B cell (primary cell): ENCODE measurements at places on chromosomes 7 and 10.

DNA sequence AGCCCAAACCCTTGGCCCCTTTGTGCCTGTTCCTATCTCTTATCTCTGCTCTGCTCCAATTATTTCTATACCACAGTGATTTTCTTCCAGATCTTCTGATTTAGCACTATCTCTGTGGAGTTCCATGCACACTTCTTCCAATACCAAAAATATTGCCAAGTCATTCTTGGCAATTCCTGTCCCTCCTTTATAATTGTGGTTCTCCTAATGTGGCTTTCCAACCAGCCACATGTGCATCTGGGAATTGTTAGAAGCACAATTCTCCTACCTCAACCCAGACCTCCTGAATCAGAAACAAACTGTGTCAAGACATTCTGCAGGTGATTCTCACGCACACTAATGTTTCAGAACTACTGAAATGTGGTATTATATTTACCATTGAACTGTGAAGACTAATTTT is 447.8 kb upstream of the IGFBP3 start:
- DNase-seq, result no peak

- DNase-seq, result no peak
These were observed 120.4 kb downstream of the EMX2 start for GRCh38 chr10:117662751-117663540.

DNA sequence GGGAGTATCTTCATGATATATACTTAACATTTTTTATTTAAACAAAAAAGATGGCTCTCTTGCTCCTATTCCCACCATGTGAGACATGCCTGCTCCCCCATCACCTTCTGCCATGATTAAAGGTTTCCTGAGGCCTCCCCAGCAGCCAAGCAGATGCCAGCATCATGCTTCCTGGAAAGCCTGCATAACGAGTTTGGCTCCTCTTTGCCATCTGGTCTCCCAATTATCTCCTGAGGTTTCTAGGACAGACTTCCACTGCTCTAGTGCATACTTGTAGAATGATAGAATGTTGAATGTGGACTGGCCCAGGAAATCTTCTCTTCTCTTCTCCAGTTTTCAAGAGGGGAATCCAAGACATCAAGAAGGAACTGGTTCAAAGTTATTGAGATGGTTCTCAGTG is 45.9 kb upstream of the ELAPOR2 start:
- DNase-seq, result no peak

- no peak for DNase-seq
These were observed 18.2 kb downstream of the DNAJC12 start for GRCh38 chr10:67819768-67820204.

DNA sequence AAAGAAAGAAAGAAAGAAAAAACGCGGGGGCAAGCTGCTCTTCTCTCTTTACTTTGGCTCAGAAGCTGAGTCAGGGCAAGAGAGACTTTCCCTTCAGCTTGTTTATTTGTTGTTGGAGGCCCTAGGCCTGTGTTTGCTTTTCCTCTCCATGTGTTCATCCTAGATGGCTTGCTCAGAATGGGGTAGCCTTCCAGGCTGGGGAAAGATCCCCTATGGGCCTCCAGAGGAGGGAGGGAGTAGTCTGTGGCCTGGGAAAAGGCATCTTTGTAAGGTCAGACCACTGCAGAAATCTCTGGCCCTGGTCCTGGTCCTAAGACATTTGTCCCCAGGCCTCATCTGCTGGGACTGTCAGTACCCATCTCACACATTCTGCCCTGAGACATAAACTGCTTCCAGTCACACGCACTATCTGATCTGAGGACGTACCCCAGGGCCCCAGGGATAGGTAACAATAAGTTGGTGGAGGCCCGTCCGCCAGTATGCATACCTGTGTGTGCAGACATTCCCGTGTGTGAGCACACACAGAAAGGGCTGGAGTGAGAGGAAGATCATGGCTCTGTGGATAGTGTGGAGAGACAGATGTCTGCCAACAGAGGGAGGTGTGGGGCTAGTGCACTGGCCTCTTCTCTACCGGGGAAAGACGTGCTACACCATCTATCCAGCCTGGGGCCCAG is 4.9 kb upstream of the SCD start:
- peak; percentile 45 for DNase-seq

- no peak for DNase-seq
These were observed 30.0 kb downstream of the TMEM26 start for GRCh38 chr10:61423178-61423577.

DNA sequence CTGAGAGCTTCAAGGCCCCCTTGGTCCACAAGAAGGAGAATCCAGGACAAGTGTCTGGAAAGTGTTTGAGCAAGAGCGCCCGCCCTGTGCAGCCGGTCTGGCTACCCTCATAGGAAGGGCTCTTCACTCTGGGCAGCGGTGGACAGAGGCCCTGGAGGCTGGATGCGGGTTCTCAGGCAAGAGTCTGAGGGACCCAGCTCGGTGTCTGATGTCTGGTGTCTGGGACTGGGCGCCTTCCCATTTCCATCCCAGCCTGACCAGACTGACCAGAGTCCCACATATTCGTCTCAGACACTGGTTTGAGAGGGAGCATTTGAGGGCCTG is 59.8 kb downstream of the HK1 start:
- DNase-seq, result no peak

- no peak for DNase-seq
These were observed 47.2 kb upstream of the RHEB start for GRCh38 chr7:151566897-151567320.

GRCh38 chr7:88040694-88041093 is 106.6 kb downstream of the ADAM22 start:
- no peak for DNase-seq

DNA sequence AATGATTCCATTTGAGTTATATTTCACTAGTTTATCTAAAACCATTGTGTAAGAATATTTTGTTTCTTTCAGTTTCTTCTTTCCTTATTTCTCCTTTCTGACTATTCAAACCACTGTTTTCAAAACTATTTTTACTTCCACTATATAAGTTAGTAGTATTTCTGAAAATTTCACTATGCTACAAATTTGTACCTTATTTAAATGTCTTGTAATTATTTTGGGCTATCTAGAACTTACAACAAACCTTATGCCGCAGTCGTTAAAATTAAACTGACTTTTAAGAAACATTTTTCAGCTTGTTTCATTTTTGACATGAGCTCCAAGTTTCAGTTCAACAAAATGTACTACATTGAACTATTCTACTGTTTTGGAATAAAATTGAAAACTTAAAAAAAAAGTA is 1.8 kb downstream of the TFEC start:
- no peak for DNase-seq
